ENCODE measurements at places on chromosomes 13 and 19. TPM values are rescaled to one million over a fixed set of nuclear protein-coding genes. Genes with fewer than 3 reads are reported as not detected.

The OR4F17 gene
- not detected for total RNA-seq

The OSCAR gene
- total RNA-seq = 2.3 TPM

The BEST2 gene
- not detected for total RNA-seq

The TTC9B gene
- total RNA-seq = not detected

The PLK5 gene
- not detected for total RNA-seq

The CCDC61 gene
- 14.6 TPM for total RNA-seq

The TMEM190 gene
- not detected for total RNA-seq

The ZNF709 gene
- total RNA-seq = 4.1 TPM

GRCh38 chr13:111329641-111330040 lies 9.2 kb downstream of the TEX29 start:
- no peaks in the 10 kb centered on the region for H3K4me1 ChIP-seq
- no peaks in the 10 kb centered on the region for H3K27me3 ChIP-seq
- H3K4me3 ChIP-seq = no peak overlapping the region
- no peak for DNase-seq
- no peaks in the 10 kb centered on the region for H3K36me3 ChIP-seq
- no peak overlapping the region for H3K27ac ChIP-seq

- H3K27me3 ChIP-seq = peaks cover 48% of the 10 kb centered on the region
- no peak overlapping the region for H3K4me3 ChIP-seq
- no peak overlapping the region for H3K27ac ChIP-seq
Measured at GRCh38 chr13:20192158-20192835, 441 bp downstream of the GJB2 start.

DNA sequence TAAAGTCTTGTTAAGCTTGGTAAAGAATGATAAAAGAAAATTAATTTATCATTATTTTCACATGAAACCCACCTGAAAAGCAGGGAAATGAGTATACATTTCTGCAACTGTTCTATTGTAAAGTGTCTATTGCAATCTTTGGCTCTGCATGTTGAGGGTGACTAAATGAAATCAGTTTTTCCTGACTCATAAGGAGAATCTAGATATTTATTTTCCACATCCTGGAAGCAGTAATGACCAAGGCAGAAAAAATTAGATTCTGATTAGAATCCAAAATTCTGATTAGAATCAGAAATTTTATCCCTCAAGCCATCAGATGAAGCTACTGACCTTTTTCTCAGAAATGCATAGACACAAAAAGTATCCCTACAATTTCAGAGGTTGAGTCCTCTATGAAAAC lies 178.4 kb downstream of the MYO16 start:
- DNase-seq = no peak
- no peaks in the 10 kb centered on the region for H3K27me3 ChIP-seq
- no peak overlapping the region for H3K27ac ChIP-seq
- no peaks in the 10 kb centered on the region for H3K36me3 ChIP-seq
- H3K4me3 ChIP-seq = no peak overlapping the region

- peaks cover 8% of the 10 kb centered on the region for H3K36me3 ChIP-seq
- no peak overlapping the region for H3K27ac ChIP-seq
- peak; percentile 39 for DNase-seq
- no peak overlapping the region for H3K4me3 ChIP-seq
- peaks cover 32% of the 10 kb centered on the region for H3K4me1 ChIP-seq
- peaks cover 43% of the 10 kb centered on the region for H3K27me3 ChIP-seq
Measured at GRCh38 chr19:49442354-49442753, 1.0 kb upstream of the SLC17A7 start.

GRCh38 chr13:102177431-102177830 lies 224.4 kb downstream of the FGF14 start:
- no peaks in the 10 kb centered on the region for H3K27me3 ChIP-seq
- no peak overlapping the region for H3K4me3 ChIP-seq
- no peaks in the 10 kb centered on the region for H3K4me1 ChIP-seq
- no peak overlapping the region for H3K27ac ChIP-seq
- no peak for DNase-seq
- no peaks in the 10 kb centered on the region for H3K36me3 ChIP-seq

- H3K27me3 ChIP-seq = no peaks in the 10 kb centered on the region
- peaks cover 50% of the 10 kb centered on the region for H3K4me1 ChIP-seq
- H3K4me3 ChIP-seq = peak within 1 kb of the TSS; percentile 99
- H3K36me3 ChIP-seq = peaks cover 51% of the 10 kb centered on the region
- DNase-seq = peak; percentile 98
- H3K27ac ChIP-seq = peak within 1 kb of the TSS; percentile 98
Measured at GRCh38 chr19:58554494-58555368, at the start of gene CHMP2A. TSS of gene CHMP2A (minus strand) at chr19:58555105. CDS start at chr19:58554212, 893 bp downstream.

GRCh38 chr13:74443631-74444030 lies 309.4 kb upstream of the KLF12 start:
- no peaks in the 10 kb centered on the region for H3K36me3 ChIP-seq
- DNase-seq = no peak
- H3K4me3 ChIP-seq = no peak overlapping the region
- peaks cover 3% of the 10 kb centered on the region for H3K27me3 ChIP-seq
- H3K4me1 ChIP-seq = no peaks in the 10 kb centered on the region

DNA sequence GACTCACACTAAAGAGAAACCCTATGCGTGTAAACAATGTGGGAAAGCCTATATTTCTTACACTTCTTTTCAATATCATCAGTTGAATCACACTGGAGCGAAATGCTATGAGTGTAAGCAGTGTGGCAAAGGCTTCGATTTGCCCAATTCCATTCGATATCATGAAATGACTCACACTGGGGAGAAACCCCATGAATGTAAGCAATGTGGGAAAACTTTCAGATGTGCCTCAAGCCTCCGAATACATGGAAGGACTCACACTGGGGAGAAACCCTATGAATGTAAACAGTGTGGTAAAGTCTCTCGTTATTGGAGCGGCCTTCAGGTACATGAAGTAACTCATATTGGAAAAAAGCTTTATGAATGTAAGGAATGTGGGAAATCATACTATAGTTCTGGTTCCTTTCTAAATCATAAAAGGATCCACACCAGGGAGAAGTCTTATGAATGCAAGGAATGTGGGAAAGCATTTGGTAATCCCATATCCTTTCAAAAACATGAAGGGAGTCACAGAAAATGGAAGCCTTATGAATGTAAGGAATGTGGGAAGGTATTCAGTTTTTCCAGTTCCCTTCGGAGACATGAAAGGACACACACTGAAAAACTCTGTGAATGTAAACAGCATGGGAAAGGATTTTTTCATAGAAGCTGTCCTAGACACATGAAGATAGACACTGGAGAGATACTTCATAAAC lies 28.1 kb downstream of the ZNF20 start:
- H3K4me1 ChIP-seq = no peaks in the 10 kb centered on the region

GRCh38 chr13:107299717-107300116 lies 731.8 kb upstream of the ARGLU1 start:
- no peaks in the 10 kb centered on the region for H3K27me3 ChIP-seq
- H3K4me3 ChIP-seq = no peak overlapping the region
- no peaks in the 10 kb centered on the region for H3K36me3 ChIP-seq
- no peaks in the 10 kb centered on the region for H3K4me1 ChIP-seq

DNA sequence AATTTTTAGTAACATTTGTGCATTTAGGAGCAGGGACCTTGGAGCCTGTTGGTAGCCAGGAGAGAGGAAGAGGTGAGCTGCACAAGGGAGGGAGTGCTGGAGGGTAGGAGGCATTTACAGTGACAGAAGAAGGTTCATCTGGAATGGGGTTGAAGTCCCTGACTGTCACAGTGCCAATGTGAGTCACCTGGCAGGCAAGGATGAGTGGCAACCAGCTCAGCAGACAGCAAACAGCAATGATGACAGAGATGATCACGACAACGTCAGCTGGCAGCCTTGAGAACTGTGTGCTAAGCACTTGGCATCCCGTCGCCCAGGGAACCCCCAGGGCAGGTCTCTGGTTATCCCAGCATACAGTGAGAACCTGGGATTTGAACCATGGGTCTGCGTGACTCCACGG lies 2.6 kb downstream of the OR10H5 start:
- no peaks in the 10 kb centered on the region for H3K27me3 ChIP-seq
- no peaks in the 10 kb centered on the region for H3K4me1 ChIP-seq
- DNase-seq = no peak
- no peak overlapping the region for H3K27ac ChIP-seq
- H3K4me3 ChIP-seq = no peak overlapping the region
- no peaks in the 10 kb centered on the region for H3K36me3 ChIP-seq

- H3K4me3 ChIP-seq = no peak overlapping the region
- DNase-seq = no peak
- no peaks in the 10 kb centered on the region for H3K36me3 ChIP-seq
- H3K4me1 ChIP-seq = no peaks in the 10 kb centered on the region
- H3K27ac ChIP-seq = no peak overlapping the region
Measured at GRCh38 chr13:78465250-78465649, 138.1 kb downstream of the POU4F1 start.

DNA sequence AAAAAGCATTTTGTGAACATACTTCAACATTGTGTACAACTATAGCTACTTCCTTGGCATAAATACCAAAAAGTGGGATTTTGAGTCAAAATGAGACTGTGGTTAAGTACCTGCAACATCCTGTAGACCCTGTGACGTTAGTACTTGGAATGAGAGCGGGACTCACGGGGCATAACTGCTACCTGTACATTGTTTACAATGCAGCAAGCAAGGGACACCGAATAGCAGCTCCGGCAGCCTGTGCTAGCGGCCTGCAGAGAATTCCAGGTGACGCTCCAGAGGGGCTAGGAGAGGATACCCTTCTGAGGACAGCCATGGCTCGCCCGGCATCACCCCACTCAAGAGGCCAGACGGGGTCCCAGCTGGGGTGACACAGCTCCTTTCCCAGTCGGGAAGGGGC lies 824 bp upstream of the ZNF331 start:
- peak overlapping the region; percentile 88 for H3K27ac ChIP-seq
- H3K27me3 ChIP-seq = no peaks in the 10 kb centered on the region
- peaks cover 14% of the 10 kb centered on the region for H3K4me1 ChIP-seq
- peaks cover 3% of the 10 kb centered on the region for H3K36me3 ChIP-seq
- H3K4me3 ChIP-seq = peak overlapping the region; percentile 59

GRCh38 chr13:81639984-81640582 lies 1299.2 kb upstream of the SPRY2 start:
- DNase-seq = no peak
- no peaks in the 10 kb centered on the region for H3K36me3 ChIP-seq
- no peaks in the 10 kb centered on the region for H3K4me1 ChIP-seq
- no peak overlapping the region for H3K4me3 ChIP-seq

DNA sequence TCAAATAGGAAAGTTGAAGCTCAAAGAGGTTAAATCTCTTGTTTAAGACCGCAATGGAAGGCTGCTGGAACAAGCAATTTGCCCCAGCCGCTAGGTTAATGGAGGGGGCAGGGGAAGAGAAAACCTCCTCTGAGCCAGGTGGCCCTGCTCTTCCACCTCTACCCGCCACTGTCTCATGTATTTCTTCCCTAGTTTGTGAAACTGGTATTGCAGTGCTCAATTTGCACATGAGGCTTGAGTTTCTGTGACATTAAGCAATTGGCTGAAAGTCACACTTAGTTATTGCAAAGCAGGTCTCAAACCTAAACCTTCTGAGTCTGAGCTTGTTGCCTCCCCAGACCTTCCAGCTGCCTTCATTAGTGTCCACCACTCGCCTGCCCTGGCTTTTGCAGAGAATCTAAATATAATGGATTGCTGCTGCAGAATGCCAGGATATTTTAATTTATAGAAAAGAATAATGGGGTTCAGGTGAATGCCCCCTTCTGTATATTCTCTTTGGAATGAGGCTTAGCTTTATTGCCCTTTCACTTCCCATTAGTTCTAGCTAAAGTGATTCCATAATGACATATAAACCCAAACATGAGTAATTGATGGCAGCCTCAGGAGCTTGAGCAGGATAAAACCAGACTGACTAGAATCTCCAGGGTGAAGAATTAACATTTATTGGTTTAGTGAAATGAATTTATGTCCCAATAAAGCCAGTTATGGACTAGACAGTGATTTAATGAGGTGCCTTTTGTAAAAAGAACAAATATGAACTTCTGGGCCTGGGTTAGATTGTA lies 27.0 kb upstream of the OLFM4 start:
- H3K27me3 ChIP-seq = no peaks in the 10 kb centered on the region
- H3K4me3 ChIP-seq = no peak overlapping the region
- H3K36me3 ChIP-seq = no peaks in the 10 kb centered on the region
- H3K4me1 ChIP-seq = peaks cover 4% of the 10 kb centered on the region

GRCh38 chr13:49975826-49976225 lies 21.0 kb upstream of the TRIM13 start:
- DNase-seq = no peak
- no peak overlapping the region for H3K4me3 ChIP-seq
- H3K27ac ChIP-seq = no peak overlapping the region
- H3K27me3 ChIP-seq = no peaks in the 10 kb centered on the region
- H3K36me3 ChIP-seq = no peaks in the 10 kb centered on the region
- H3K4me1 ChIP-seq = no peaks in the 10 kb centered on the region

DNA sequence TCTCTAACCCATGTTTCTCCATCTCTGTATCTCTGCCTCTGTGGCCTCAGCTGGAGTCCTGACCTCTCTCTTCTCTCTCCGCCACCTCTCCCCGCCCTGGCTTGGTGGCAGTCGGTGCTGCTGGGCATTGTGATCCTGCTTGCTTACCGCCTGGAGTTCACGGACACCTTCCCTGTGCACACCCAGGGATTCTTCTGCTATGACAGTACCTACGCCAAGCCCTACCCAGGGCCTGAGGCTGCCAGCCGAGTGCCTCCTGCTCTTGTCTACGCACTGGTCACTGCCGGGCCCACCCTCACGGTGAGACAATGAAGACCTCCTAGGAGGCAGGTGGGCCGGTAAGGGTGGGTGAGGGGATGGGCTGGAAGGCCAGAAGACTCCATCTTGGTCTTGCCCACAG lies 4.2 kb downstream of the PLPPR2 start:
- no peaks in the 10 kb centered on the region for H3K36me3 ChIP-seq
- DNase-seq = no peak
- no peak overlapping the region for H3K27ac ChIP-seq
- peaks cover 14% of the 10 kb centered on the region for H3K4me1 ChIP-seq
- no peaks in the 10 kb centered on the region for H3K27me3 ChIP-seq
- no peak overlapping the region for H3K4me3 ChIP-seq

DNA sequence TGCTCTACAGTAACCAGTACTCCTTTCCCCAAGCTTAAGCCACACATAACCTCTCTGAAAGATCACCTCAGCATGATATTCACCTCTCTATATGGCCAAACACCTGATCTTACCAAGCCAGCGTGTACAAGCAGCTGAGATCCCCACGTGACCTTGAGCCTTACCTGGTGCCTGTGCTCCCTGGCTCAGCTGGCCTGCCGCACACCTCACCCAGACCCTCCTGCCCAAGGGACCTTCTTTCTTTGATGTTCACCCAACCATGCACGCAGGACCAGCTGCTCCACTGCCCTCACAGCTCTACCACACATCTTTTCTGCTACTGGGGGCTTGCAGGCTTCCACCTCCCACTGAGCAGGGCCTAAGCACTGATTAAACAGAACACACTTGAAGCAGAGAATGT lies 9.0 kb downstream of the DHRS12 start:
- peaks cover 10% of the 10 kb centered on the region for H3K4me1 ChIP-seq
- H3K27me3 ChIP-seq = no peaks in the 10 kb centered on the region
- DNase-seq = no peak
- no peak overlapping the region for H3K4me3 ChIP-seq

- no peak overlapping the region for H3K4me3 ChIP-seq
- peaks cover 1% of the 10 kb centered on the region for H3K4me1 ChIP-seq
- H3K27ac ChIP-seq = no peak overlapping the region
- H3K27me3 ChIP-seq = no peaks in the 10 kb centered on the region
Measured at GRCh38 chr19:48578891-48579290, 26.9 kb downstream of the SULT2B1 start.

DNA sequence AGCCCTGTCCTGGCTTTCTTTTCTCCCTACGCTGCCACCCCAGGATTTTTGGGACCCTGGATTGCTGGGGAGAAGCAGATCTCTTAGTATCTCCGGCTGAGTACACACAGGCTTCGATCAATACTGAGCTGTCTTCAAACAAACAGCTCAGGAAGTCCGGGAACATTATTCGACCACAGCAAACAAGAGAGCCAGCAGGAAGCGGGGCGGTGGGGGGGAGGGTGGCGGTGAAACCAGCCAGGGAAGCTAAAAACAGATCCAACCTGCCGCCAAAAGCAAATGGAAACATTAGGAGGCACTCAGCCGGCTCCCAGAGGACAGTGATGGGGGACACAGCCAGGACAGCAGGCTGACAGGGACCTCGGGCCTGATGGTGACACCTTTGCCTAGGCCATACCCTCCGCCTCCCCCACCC lies 12.2 kb upstream of the BCAM start:
- H3K27ac ChIP-seq = no peak overlapping the region
- H3K4me3 ChIP-seq = no peak overlapping the region
- no peaks in the 10 kb centered on the region for H3K27me3 ChIP-seq
